Activated CD4-positive, CD25-positive, alpha-beta regulatory T cell (primary cell): ENCODE measurements at places on chromosomes 3 and 15.

DNA sequence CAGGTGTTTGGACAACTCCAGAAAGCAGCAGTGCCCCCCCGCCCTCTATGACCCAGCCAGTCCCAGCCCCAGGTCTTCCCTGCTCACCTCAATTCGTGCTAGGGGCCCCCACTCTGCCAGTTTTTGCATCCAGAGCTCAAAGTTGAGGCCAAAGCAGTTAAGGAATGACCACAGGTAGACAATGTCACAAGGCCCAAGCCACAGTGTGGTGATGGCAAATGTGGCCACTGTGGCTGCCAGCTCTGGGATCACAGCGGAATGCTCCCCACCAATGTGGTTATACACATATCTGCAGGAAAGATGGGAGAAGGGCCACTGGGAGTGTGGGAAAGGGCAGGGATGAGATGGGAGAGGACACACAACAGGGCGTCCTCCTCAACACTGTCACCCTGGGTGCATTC lies 8.2 kb downstream of the KLHL40 start:
- no peak for DNase-seq

DNA sequence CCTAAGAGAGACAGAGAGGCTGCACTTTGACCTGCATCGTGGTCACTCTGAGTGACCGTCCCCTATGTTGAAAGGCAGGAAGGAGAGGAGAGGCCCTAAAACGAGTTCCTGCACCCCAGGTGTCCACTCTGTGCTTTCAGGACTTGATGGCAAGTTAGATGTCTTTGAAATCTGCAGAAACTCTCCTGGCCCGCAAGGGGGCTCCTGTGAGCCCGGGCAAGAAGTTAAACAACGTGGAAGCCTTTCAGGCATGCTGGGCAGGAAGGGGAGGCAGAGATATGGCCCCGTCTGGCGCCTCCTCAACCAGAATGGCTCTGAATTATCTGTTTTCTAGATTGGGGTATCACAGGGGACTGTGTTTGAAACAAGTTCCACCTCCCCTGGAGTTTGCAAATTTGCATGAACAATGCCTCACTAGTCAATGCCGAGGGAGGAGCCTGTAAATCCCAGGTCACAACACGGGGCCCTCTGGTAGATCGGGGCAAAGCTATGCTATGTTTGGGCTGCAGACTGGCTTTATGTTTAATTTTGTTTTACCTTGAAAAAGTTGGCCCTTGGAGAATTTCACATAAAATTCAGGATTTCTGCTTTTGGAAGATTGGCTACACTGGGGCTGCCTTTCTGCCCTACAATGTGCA lies 9.8 kb downstream of the CTXND1 start:
- no peak for DNase-seq

DNA sequence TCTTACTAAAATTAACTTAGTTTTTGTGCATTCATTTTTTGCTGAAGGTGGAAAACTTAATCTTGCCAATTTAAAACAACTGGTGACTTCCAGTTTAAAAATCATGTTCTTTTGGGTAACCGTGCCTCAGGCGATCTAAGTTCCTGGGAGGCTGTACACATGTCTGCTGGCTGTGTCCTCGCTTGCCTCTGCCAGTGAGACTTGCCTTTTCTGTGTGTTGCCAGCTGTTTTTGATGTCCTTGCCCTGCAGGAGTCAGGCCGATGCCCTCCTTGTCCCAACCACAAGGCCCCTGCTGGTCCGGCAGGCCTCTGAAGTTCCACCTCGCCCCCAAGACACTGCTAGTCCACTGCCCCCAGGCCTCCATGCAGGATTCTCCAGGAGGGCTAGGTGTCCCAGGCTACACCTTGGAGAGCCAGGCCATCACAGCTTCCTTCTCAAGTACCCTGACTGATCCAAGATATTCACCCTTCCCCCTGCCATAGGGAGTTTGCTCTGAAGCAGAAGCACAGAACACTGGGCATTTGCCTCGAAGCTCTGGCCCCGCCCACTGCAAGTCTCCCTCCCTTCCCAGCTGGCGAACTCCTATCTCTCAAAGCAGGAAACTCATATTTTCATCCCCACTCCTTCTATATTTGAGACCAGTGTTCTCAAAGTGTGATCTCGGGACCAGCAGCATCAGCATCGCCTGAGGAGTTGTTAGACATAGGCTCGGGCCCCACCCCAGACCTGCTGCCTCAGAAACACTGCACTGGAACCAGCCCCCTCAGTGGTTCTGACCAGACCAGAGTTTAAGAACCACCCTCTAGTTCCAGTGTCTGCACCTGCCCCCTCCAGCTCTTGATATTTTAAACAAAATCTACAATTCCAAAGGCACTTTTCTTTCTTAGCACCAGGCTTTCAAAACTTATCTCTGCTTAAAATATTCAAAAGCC lies 185.8 kb upstream of the UBE2E1 start:
- DNase-seq = no peak

DNA sequence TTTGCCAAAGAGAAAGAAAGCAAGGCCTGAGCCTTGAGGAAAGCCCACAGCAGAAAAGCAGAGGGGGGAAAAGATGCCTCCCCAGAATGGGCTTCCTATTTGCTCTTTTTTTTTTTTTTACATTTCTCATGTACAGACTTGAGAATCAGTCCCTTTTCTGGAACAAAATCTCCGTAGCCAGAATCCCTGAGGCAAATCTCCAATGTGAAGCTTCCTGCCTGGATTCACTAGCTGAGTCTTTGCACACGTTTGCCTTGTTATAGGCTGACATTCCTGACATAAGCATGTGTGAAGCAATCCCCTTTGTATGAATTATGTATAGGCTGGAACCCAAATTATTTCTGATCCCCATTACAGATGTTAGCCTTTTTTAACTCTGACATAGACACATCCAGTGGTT lies 52.2 kb upstream of the ACTL6A start:
- DNase-seq = no peak
